ENCODE measurements at places on chromosomes 7 and 10.

GRCh38 chr7:101814991-101815825, 2.2 kb upstream of the CUX1 start:
- DNase-seq, result no peak

DNA sequence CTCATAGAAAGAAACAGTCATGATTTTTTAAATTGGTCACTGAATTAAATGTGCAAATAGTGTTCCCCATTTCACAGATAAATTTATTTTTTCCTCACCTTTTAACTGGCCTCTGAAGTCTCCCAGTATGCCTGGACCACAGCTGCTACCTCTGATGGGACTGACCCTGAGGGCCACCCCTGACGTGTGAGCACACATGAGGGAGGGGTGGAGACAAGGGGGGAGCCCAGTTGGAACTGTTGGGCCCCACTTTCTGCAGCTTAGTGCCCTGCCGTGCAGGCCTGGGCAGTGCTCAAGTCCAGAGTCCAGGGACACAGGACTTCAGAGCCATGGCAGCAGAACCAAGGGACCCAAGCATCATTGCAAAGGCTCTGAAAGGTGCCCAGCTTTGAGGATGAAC, 243.9 kb downstream of the GRID1 start:
- no peak for DNase-seq

GRCh38 chr7:46006723-46007122, 85.7 kb upstream of the IGFBP3 start:
- no peak for DNase-seq

DNA sequence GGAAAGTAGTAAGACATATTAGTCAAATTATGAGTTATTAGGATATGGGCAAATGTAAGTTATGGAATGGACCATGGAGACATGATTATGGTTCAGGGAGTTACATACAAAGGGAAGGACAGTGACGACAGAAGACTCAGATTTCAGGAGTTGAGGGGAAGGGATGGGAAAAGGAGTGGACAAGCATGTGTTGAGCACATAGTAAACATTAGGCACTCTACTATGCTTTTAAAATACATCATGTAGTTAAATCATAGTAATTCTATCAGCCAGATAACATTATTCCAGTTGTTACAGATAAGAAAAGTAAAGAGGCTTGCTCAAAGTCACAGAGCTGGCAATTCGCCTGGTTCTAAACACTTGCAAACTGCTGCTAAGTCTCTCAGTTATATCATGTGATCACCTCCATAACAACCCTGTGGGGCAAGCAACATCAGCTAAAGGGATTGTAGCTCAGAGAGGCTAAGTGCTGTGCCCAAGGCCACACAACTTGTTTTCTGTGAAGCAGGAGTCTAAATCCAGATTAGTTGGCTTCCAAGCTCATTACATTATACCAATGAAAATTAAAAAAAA, 115.2 kb upstream of the MDFIC start:
- no peak for DNase-seq

DNA sequence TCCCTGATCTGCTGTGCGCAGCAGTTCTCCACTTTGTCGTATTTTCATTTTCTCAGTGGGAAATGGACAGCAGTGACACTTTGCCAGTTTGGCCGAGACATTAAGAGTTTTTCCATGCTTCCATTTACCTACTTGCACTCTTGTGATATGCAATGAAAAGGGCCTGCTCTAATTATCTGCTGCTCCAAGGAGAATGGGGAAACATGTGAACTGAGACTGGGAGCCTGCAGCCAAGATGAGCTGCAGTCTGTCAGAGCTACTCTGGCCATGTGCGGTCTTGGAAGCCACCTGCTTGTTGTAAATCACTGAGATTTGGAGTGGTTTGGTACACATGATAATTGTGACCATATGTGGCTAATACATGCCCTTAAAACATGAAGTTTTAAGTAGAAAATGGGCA, 586.6 kb upstream of the POT1 start:
- no peak for DNase-seq

GRCh38 chr7:130010689-130011412, 40.3 kb downstream of the ZC3HC1 start:
- peak; percentile 78 for DNase-seq

DNA sequence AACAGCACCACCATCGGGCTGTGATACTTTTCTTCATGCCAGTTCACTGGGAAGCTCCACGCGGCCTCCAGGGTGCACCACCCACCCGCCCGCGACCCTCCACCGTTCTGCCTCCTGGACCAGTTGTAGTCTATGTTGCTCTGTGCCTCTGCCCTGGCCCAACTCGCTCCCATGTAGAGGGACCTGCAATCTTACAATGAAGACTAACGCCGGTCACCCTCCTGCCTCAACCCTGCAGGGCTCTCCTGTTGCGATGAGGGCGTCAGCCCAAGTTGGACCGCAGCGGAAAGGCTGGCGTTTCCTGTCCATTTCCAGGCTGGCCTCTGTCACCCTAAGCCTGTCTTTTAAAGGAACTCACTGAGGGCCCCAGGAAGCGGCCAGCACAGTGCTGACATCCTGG, 34.9 kb downstream of the IL15RA start:
- no peak for DNase-seq

- no peak for DNase-seq
These were observed 107.9 kb downstream of the POU6F2 start for GRCh38 chr7:39085590-39086049.

DNA sequence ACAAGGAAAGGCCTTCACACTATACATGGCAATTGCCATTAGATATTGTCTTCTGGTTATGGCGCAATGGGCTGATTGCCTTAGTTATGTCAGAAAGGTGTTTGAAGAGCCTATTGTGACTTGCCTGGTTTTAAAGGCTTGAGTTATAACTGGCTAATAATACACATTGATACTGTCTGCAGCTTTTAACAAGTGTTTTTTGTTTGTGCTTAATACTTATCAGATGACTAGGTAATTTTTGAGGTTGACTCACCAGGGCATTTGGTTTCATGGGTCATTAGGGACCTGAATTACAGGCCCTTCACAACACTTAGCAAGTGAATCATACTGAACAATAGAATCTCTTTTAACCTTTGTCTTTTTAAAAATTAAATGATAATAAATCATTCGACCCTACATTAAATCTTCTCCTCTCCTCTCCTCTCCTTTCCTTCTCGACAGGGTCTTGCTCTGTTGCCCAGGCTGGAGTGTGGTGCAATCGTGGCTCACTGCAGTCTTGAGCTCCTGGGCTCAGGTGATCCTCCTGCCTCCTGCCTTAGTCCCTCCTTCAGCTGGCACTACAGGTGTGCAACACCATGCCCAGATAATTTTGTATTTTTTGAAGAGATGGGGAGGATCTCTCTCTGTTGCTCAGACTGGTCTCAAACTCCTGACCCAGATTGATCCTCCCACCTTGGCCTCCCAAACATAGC, 196.3 kb downstream of the JCAD start:
- DNase-seq, result no peak

DNA sequence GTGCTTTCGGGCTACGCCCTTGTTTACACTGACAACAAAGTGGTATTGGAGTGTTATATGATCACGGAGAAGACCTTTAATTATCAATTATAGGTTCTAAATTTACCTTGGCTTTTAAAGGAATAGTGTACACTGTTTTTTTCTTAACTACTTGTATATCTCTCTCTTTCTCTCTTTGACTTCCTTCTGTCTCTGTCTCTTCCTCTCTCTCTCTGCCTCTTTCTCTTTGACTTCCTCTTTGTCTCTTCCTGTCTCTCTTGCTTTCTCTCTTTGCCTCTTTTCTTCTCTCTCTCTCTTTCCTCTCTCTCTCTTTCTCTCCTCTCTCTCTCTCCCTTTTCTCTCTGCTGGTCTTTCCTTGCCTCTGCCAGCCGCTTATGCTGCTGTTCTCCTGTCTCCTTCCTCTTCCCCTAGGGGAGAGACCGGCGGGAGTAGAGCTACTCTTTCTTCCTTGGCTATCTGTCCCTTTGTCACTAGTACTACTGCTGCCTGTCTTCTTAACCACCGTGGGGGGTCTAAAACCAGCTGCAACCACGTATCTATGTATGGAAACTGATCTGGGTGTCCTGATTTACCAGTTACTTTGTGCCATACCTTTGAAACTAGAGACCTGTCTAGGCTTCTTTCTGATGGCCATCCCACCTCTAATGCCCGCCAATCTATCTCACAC, 36.9 kb upstream of the GSDME start:
- no peak for DNase-seq

DNA sequence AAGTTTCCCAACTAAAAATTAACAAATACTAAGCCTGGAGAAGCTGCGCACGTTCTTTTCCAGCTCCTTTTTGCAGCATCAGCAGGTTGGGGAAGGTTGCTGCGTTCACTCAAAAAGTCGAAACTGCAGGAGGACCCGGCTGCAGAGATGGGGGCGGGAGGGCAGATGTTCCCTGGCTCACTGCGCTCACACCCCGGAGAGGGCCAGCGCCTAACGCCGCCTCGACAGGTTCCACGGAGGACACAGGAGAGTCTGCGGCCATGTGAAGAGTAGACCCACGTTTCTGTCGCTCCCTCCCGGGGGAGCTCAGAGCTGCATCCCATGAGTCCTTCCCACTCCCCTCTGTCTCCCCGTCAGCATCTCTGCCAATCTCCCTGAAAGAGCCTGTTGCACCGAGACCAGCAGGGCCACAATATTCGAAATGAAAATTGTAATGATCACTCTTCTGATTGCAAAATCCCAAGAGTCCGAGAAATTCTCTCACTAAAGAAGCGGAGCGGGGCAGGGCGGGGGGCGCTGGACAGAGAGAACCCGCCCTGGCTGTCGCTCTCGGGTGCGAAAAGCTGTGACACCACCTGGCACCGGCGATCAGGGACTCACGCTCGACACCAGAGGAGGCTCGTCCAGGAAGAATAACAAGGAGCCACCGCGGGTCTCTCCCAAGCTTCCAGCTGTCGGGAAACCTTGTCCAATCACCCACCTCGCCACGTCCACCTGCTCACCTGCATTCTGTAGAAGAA, 131.5 kb upstream of the PFKP start:
- DNase-seq, result no peak

DNA sequence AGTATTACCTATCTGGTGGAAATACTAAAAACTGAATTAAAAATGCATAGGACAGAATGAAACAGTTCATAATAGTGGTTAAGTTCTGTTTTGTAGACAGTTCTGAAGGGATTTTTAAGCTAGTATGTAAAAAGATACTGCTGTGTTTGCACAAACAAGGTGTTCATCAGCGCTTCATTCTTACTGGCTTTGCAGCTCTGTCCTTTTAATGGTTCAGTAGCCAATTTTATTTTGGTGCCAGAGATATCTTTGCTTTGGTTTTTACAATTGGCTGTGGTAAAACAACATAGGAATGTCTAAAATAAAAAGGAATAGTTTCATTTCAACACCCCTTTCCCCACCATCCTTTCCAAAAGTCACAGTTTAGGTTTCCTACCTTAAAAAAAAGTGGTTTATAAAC, 33.0 kb downstream of the STAM start:
- DNase-seq, result no peak

DNA sequence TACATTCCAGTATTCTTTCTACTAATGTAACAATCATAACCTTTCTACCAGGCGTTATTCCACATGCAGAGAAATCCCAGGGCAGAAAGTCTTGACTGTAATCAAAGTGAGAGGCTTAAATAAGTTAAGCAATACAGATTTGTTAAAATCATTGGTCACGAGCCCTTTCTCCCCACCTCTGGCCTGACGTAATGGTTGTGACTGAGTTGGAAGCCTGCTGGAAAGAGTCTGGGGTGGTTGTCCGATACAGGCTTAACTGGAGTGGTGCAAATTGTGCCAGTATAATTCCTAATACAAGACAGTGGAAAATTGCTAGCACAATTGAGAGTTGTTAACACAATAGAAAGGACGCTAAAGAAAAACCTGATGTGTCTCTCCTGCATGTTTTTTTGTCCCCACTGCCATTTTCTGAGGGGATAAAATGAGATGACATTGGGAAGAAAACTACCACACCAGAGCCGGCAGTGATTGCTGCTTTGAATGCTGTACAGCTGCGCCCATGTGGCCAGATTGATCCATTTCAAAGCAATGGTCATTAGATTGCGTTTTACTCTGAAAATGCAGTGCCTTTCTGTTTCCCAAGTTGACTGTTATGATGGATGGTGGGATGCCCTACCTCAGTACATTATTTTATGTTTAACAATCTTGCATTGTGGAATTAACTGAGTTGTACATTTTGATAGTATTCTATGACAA, 190.8 kb downstream of the POU6F2 start:
- no peak for DNase-seq

- DNase-seq, result no peak
These were observed 204.3 kb downstream of the CCDC7 start for GRCh38 chr10:32650246-32650655.

DNA sequence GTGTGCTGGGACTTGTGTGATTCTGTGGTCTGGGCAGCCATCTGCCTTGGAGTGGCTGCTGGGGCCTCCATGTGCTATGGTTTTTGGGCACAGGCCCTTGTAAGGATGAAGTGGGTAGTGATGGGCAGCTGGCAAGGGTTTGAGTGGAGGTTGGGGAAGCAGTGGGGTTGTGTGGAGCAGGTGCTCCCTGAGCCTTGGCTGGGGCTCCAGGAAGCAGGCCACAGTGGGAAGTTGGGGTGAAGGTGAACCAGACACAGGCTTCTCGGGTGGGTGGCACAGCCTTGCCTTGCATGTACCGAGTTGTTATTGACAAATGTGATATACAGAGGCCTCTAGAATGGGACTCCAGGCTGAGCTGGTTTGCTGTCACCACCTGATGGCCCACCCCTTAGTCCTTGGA, 82.3 kb downstream of the ADCY1 start:
- no peak for DNase-seq

DNA sequence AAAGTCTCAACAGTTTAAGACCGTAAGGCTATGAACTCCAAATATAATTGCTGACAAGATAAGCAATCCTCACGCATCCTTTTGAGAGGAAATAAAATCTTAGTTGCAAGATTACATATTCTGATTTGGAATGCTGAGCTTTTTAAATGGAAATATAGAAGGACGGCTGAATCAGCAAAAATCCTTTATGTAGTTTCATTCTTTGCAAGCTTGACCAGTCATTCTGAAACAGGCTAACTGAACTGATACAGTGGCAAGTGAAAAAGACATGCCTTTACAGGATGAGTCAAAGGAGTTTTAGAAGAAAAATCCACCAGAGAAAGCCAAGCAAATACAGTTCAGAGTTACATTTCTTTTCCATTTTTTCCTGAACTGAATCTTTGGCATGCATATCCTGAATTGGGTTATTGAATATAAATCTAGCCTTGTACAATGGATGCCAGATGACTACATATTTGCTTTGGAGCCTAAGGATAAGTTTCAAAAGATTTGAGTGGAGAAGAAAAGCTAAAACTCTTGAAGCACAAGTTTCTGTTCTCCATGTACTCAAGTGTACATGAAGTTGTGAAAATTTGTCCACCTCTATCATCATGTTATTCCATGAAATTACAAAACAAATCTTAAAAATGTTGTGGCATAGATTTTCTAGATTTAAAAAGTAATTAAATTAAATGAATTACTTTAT, 4.4 kb downstream of the VIM start:
- DNase-seq, result no peak

All from stimulated activated CD8-positive, alpha-beta memory T cell treated with anti-CD3 and anti-CD28 coated beads, Interleukin-4, amount 100 ng/mL, for 1 hour (primary cell).